ENCODE measurements at places on chromosomes 2 and 18.

- no peak for DNase-seq
These were observed 12.4 kb downstream of the SH2D6 start for GRCh38 chr2:85430752-85431569.

DNA sequence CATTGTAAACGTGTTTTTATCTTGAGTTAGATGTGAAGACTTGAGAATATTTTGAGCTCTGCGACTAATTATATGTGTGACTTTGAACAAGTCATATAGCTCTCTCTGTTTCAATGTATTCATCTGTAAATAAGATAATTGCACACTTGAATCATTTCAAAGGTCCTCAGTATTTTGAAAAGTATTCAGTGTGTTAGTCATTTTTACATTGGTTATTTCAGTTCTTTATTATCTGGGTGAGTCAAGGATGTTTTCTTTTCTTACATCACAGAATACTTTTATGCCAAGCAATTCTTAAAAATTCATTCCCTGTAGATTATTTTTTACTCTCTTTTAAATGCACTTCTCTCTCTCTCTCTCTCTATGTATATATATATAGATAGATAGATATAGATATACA is 1098.0 kb upstream of the ZEB2 start:
- no peak for DNase-seq

DNA sequence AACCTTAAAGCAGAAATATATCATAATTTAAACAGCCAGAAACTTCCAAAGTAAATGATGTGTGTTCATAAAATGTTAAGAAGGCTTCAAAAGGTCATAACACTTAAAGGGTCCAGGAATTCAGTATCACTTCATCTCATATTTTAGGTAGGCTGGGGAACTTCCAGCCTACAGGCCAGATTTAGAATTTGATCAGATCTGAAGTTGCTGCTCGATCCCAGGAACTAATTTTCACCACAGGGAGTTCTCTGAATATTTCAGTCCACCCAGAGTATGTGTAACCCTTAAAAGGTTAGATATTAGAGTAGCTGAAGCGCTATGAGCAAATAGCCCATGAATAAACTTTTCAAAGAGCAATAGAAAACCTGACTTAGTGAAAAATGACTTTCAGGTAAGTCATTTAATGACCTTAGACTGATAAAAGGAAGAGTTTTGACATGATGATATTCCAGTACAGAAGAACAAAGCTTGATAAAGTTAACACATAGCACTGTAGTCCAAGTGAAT is 1.7 kb downstream of the WIPF1 start:
- no peak for DNase-seq

GRCh38 chr2:241126201-241126611 is 23.1 kb downstream of the PASK start:
- DNase-seq: no peak

DNA sequence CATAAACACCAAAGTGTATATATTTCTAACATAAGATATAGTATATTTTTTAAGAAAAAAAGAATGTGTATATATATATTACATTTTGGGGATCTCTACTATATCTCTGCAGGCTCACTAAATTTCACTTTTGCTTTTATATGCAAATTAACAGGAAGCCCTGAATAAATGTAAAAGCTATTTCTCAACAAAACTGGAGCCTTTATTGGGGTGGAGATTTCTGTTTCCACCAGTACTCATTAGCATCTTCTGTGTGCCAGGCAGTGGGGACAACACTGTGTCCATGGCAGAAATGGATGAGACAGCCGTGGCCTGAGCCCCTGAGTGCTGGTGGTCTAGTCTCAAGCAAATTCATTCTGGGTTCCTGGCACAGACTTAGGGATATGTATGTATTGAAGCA is 41.3 kb downstream of the C18orf63 start:
- DNase-seq: no peak

DNA sequence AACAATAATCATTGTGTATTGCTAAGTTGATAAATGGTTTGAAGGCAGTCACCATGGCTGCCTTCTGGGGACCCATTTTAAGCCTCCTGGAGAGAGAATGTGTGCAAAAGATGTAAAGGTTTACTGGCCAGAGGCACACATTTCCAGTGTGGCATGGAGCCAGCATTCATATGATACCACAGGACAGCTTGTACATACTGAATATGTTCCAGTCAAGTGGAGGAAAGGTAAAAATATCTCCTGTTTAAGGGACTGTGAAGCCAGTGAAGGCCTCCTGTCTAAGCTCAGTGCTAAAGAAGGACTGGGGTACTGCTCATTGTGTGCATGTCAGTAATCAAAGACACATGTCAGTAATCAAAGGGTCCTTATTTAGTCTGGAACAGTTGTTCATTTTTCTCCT is 119.2 kb downstream of the BABAM2 start:
- no peak for DNase-seq

GRCh38 chr2:46451131-46451711 is 28.1 kb upstream of the TMEM247 start:
- no peak for DNase-seq

DNA sequence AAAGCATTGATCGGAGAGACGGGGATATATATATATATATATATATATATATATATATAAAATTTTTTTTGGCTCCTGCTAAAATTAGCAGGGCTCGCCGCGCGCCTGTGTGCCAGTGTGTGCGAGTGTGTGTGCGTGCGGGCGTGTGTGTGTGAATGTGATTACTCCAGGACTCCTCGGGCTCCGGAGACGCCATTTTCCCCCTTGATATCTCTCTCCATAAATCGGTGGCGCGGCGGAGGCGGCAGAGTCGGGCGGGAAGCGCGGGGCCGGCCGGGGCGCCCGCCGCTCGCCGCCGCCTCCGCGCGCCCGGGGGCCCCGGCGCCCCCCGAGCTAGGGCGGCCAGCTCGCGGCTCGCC is 795 bp upstream of the SETBP1 start:
- no peak for DNase-seq

- DNase-seq: no peak
These were observed 31.9 kb upstream of the EML6 start for GRCh38 chr2:54691445-54692135.

DNA sequence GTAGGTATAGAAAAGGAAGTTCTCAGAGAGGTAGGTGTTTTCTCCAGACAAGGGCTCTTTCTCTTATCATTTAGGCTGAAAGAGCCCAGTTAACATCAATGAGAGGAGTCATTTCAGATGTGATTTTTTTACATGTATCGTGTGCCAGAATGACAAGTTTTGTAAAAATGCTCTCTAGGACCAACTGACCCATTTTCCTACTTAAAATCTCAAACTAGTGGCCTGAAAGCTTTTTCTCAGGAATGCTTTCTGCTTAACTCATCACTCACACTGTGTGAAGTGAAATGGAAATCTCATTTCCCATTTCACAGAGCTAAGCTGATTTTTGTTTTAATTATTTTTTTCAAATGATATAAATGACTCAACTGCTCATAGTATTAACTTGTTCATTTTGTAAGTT is 128.7 kb upstream of the CYP26B1 start:
- DNase-seq: no peak

GRCh38 chr2:9086465-9086864 is 83.0 kb upstream of the MBOAT2 start:
- DNase-seq: no peak

DNA sequence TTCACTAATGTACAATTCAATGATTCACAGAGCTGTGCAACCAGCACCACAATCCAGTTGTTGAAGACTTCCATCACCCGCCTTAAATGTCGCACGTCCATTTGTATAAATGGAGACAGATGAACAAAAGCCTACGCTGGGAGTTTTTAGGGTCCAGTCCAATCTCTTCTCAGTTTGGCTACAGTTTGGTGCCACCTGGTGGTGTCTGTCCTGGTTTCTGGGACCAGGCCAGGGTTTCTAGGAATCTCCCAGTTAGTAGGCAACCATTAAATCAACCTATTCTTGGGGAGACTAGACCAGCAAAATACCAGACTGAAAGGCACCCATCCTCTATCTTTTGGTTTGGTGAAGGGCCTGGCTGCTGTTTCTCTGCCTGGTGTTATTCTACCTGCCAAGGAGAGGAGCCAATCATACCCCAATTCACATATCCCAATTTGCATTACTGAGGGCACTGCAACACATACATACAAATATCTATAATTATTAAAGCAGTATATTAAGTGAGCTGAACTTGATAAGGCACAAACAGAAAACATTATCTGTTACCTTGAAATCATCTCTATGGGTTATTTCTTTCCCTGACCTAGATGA is 3.2 kb upstream of the DDX1 start:
- no peak for DNase-seq

- DNase-seq: no peak
These were observed 52.6 kb downstream of the ITGB1BP1 start for GRCh38 chr2:9370746-9371145.

DNA sequence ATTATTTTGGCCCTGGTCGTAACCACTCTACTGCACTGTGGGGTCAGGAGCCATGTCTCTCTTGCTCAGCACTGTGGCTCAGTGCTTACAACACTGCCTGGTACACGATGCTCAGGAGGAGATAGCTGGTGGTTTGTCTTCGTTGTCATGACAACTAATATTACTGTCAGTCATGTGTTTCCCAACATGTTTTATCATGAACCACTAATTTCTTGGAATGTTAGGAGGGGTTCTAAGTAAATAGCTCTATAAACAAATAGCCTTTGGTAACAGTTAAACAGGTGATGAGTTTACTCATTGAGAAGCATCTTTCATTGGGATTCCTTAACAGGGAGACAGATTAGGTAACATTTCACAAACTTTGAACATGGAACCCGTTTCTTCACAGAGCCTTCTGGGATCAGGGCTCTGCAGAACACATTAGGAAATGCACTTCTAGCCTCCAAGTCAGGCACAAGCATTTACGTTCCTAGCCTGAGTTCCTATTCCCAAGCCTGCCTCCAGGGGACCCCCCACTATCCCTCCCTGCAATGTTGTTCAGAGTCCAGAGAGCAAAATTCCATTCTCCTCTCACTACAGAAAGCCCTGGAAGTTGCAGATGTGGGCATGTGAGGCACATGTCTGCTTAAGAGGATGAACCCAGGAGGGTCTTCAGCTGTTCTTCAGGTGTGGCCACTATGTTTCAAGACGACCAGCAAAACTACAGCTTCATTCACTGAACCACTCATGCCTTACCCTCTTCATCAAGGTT is 6.4 kb upstream of the RBM44 start:
- DNase-seq: no peak

- no peak for DNase-seq
These were observed 314.8 kb downstream of the MBD2 start for GRCh38 chr18:53909668-53910067.

DNA sequence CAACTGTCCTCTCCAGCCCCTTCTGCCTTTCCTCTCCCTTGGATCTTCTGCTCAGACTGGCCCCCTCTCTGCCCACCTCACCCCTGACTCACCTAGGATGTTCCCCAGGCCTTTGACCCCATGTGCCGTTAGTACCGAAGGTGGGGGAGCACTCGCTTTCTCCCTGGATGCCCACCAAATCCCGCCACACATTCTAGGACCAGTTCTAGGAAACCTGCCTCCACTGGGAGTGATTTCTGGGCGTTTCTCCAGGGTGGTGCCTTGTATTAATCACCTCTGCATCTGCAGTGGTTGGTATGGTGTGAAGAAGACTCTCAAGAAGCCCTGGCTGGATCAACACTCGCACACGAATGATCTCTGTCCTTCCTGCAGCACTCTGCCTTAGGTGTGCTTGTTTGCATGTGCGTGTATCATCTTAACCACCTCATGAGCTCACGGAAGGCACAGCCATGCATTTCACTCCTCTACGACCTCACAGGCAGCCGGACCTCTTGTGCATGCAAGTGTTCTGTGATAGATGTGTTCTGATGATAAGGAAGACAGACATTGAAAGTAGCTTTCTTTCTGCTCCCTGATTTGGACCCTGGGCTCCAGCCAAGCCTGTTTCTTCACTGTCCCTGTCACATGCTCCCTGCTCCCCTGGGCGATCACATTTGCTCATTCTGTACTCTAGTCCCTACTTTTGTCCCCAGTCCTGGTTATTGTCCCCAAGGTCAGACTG is 69.4 kb downstream of the LIPG start:
- no peak for DNase-seq

GRCh38 chr2:80621656-80622055 is 317.1 kb upstream of the LRRTM1 start:
- DNase-seq: no peak

DNA sequence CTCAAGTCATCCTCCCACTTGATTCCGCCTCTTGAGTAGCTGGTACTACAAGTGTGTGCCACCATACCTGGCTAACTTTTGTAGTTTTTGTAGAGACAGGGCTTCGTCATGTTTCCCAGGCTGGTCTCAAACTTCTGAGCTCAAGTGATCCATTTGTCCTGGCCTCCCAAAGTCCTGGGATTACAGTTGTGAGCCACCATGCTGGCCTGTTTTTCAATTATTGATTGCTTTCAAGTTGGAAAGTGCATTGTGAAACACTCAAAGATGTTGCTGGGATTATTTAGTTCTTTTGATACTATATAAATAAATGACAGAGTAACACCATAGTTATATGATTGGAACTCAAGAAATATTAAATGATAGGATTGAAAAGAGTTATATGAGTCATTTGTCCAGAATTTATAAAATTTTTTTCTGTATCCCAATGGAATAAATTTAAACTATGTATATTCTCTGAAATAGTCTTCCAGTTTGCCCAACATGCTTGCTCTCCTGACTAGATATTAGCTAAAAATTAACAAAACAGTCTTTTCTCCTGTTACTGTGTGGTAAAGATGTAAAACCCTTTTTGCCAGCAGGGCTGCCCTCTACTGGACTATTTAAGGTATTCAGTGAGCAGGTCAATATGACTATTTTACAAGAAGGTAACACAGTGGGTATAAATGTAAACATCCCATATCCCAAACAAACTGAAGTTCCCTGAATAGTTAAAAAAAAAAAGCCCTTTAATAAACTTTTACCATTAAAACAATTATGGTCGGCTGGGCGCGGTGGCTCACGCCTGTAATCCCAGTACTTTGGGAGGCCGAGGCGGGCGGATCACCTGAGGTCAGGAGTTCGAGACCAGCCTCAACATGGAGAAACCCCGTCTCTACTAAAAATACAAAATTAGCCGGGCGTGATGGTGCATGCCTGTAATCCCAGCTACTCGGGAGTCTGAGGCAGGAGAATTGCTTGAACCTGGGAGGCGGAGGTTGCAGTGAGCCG is 42.7 kb downstream of the ACSL3 start:
- no peak for DNase-seq

DNA sequence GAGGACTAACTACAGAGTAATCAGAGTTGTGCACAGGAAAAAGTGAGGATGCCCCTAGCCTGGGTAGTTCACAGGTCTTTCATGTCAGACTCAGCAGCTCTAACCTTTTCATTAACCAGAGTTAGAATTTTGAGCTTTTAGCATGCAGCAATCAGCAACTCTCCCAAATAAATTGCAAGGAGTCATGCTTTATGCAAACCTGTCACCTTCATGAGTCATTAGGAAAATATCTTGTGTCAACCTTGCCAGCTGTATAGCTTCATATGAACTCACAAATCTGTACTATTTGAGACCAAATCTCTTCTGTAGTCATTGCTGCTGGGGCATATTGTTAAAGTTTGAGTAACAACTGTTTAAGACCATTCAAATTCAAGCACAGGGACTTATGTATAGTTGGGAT is 382.3 kb upstream of the NT5C1B start:
- DNase-seq: no peak

DNA sequence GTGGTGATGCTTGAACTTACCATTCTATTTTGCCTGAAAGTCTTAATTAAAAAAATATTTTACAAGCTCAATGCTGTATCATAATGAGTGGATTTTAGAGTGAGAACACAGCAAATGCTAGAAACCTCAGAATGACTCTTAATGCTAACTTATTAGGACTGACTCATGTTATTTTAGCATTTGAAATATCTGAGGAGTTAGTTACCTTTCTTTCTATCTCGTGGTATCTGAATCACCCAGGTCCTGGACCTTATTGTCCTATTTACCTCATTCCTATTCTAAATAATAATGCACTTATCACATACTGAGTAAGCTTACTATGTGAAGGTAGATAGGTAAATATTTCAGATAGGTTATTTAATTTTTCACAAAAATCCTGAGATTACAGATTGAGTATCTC is 70.7 kb downstream of the SOS1 start:
- DNase-seq: no peak

Measured in activated CD8-positive, alpha-beta memory T cell treated with anti-CD3 and anti-CD28 coated beads for 1 hour (primary cell).